ENCODE measurements at places on chromosomes 12 and 14.

DNA sequence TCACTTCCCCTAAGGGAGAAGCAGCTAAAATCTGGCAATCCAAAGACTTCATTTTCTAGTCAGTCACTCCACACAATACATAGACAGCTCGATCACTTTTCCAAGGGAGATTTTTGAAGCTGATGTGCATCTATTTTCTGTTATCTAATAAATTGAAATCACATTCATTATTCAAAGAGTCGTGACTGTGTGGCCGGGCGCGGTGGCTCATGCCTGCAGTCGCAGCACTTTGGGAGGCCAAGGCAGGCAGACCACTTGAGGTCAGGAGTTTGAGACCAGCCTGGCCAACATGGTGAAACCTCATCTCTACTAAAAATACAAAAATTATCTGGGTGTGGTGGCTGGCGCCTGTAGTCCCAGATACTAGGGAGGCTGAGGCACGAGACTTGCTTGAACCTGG, 27.1 kb upstream of the PTGR2 start:
- no peak for DNase-seq

DNA sequence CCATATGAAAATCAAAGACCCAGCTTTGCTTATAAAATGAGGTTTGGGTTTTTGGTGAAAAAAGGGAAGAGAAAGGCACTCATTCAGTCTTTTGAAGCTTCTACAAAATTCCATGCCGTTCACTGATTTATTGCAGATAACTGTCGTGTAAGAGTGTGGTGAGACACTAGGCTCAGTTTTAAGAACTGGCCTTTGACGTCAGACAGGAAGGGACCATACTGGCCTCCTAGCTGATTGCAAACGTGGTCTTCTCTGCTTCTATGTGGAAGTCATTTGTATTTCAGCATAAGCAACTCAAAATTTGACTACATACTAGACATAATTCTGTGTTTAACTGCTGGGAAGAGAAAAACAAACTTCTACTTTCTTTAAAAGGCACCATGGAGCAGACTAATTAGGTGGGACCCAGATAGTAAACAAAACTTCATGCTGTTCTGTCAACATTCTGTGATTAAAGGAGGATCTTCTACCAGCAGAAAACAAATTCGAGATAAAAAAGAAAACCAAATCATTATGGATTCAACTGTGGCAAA, 168.7 kb downstream of the TTC7B start:
- DNase-seq, result no peak

GRCh38 chr12:59578254-59578653, 17.6 kb upstream of the SLC16A7 start:
- DNase-seq, result no peak

DNA sequence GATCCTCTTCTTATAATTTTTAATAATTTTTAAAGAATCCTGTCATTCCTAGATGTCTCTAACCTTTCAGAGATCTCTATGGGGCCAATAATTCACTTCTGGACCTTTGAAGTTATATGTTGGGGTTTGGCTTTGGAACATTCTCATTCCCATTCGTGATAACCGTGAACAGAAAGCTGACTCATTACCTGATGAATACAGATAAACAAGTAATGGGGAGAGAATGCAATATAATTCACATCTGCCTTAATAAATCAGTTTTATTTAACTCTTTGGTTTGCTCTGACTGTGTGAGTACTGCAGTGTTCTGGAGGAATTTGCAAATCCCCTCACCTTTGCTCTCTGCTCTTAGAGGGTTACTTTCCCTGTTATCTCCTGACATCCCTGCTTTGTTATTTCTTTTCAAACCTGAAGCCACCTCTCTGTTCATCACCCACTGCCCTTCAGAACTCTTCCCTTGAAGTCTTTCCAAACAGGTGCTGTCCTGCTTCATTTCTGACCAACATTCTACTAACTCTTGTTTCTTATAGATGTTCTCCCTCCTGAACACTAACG, 79.6 kb upstream of the SLC38A2 start:
- DNase-seq, result no peak

DNA sequence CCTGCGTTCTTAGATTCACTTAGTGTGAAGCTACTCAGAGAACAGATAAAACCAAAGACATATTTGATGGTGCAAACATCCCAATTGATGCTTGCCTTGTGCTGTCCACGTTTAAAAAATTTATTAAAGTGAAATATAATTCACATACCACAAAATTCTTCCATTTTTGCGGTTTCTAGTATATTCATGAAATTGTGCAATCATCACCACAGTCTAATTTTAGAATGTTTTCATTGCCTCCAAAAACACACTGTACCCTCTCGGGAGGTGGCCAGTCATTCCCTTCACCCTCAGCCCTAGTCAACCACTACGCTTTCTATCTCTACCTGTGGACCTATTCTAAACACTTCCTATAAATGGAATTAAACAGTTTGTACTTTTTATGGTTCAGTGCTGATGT, 1109.2 kb downstream of the FLRT2 start:
- no peak for DNase-seq

- no peak for DNase-seq
Observed at GRCh38 chr12:44571006-44571550, 305.0 kb downstream of the NELL2 start.

DNA sequence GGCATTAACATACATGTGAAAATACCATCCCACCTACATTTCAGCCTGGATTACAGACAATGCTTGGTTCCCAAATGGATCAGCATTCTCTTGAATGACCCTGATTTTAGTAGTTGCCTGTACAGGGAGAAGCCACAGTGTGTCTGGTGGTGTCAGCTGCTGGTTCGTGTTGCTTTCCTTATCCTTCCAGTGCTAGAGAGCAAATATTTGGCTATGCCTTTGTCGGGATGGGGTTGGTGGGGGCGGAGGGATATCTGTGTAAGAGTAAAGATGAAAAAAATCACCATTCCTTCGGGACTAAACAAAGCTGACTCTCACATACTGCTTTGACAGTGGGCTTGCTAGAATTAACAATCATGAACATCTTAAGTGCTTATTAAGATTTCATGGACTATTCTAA, 96.0 kb downstream of the PTPRR start:
- no peak for DNase-seq
